ENCODE measurements at places on chromosomes 7 and 10.

GRCh38 chr7:132102942-132103341 is 473.3 kb downstream of the PLXNA4 start:
- no peak for DNase-seq

DNA sequence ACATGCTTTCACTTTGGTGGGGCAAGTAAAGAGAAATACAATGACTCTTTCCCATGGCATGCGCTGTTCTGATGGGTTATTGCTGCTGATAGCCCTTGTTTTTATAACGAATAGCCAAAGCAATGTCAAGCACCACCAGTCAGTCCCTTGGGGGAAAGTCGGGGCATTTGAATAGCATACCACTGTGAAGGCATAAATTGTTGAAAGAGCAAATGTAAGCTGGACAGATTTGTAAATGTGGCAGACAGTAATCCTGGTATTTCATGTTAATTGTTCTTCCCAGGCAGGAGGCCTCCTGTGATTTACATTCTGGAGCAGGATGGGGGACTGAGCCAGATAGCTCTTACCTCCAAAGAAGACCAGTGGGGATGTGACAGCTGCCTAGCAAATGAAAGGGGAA is 293.3 kb downstream of the ADRA2A start:
- DNase-seq, result no peak

- DNase-seq, result no peak
Observed at GRCh38 chr7:129005186-129005585, 49.7 kb downstream of the TNPO3 start.

DNA sequence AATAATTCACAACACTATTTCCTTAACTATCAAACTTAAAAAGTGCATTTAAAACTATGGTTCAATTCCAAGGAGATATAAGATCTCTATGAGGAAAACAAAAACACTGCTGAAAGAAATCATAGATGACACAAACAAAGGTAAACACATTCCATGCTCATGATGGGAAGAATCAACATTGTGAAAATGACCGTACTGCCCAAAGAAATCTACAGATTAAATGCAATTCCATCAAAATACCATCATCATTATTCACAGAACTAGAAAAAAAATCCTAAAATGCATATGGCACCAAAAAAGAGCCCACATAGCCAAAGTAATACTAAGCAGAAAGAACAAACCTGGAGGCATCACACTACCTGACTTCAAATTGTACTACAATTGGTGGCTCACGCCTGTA is 159.9 kb upstream of the EEPD1 start:
- no peak for DNase-seq

DNA sequence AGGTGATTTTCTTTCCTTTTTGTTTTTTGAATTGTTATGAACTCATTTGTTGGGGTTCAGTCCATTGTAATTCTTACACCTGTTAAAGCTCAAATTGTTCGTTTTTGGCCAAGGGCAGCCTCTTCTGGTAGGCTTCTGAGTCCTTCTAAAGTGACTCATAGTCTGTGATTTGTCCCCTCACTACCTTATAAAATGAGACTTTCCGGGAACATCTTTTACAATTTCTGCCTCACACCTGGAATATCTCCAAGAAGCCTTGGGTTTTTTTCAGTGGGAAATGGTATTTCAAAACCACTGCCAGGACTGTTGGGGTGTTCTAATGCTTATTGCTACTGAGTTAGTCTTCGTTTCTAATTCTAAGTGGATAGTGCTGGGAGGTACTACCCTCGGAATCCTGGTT is 56.7 kb downstream of the BMPR1A start:
- no peak for DNase-seq

DNA sequence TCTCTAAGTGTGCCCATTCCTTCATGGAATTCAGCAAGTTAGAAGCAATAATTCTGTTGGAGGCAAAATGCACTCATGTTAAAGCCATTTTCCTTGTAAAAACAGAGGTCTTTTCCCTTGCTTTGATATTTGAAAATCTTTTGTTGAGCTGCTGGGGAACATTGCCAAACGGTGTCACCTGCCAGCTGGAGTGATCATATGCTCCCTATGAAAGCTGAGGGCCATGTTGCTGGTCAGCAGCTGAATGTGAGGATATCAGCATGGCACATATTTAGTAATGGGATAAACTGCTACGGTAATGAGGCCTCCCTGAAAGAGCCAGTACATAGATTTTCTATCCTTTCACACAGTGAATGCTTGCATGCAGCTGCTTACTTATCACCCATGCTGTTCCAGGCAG is 224.3 kb downstream of the THSD7A start:
- no peak for DNase-seq

GRCh38 chr10:119687192-119688032 is 36.2 kb downstream of the BAG3 start:
- DNase-seq, result no peak

Data from MV-4-11 (cell line).